KG1 (cell line): ENCODE measurements at places on chromosomes 2 and 18.

GRCh38 chr18:75167759-75168618, 41.0 kb downstream of the PTGR3 start:
- DNase-seq: no peak

GRCh38 chr18:21362831-21363230, 120.8 kb downstream of the GREB1L start:
- no peak for DNase-seq

DNA sequence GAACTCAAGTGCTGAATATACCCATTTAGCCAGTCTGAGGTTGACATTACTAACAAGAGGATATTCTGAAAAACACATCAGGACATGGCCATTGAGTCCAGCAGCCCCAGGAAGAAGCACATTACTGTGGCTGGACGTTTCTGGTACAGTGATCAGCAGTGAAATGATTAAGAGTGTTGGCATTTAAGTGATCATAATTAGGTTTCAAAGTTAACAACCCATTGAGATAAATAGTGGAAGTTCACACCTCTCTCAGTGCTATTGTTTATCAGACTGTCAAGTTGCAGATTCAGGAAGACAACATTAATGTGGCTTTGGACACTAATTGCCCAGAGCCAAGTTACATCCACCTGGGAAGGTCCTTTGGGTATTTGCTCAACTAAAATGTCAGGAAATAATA, 139.5 kb upstream of the GAREM1 start:
- no peak for DNase-seq

GRCh38 chr2:115161081-115161770, 718.8 kb downstream of the DPP10 start:
- no peak for DNase-seq

DNA sequence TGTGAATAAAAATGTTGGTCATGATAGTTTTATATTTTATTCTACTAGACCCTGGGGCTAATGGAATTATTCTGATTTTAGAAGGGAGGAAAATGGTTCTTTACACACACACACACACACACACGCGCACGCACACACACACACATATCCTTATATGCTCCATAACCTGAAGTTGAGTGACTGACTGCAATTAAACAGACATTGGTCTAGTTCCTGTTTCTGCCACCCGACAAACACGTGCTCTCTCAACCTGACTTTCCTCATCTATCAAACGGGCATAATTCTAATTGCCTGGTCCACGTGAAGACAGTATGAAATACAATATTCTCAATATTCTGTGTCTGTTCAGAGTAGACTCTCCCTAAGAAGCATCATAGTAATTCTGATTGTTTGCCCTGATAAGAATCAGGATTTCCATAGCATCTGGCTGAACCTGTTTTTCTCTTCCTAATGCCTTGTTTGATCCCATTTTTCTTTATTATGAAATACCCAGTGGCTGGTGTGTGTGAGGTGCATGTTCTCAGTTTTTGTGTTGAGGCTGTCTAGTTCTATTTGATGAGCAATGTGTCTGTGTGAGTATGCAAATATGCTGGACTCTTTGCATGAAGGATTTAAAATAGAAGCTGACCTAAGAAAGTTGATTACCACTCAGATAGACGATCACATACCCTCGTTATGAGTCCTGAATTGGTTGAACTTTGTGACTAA, 51.0 kb downstream of the SETBP1 start:
- no peak for DNase-seq

- DNase-seq: no peak
These were observed 26.8 kb downstream of the ACMSD start for GRCh38 chr2:134865067-134865787.

GRCh38 chr2:61177727-61178549, 15.9 kb downstream of the C2orf74 start:
- no peak for DNase-seq

DNA sequence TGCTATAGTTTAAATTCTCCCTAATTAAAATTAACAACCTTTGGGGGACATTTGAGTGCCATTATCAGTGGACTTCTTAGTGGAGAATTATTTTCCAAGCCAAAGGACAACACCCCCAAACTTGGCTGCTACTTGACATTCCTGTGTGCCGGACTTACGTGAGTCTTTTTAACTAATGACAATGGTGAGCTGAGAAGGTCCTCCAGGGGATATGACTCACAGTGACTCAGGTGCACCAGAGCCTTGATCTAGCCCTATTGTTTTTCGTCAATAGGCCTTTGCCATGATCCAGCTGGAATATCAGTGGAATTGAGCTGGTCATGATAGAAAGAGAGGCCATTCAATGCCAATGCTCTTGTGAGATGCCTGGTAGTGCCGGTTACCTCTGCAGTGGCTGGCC, 118.1 kb upstream of the CXCR4 start:
- DNase-seq: no peak

GRCh38 chr2:111617299-111618225, 266.4 kb downstream of the ANAPC1 start:
- no peak for DNase-seq

- no peak for DNase-seq
These were observed at the start of gene ACTG2 for GRCh38 chr2:73892631-73893329. Gene ACTG2, plus strand, starts transcription at chr2:73893008. Its CDS starts 8,304 bp downstream, at chr2:73901312.

DNA sequence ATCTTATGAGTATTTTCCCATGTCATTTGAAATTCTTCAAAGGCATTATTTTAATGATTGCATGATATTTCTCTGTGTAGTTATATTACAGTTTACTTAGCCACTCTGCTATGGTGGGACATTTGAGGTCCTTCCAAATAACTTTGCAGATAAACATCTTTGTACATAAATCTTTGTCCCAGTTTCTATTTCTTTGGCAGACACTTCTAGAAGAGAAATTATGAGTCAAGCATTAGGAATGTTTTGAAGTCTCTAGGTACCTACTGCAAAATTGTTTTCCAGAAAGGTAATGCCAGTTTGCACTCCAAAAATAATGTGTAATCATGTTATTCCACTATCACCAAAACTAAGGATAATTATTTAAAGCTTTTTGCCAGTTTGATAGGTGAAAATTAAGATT, 149.7 kb downstream of the EN1 start:
- DNase-seq: no peak

DNA sequence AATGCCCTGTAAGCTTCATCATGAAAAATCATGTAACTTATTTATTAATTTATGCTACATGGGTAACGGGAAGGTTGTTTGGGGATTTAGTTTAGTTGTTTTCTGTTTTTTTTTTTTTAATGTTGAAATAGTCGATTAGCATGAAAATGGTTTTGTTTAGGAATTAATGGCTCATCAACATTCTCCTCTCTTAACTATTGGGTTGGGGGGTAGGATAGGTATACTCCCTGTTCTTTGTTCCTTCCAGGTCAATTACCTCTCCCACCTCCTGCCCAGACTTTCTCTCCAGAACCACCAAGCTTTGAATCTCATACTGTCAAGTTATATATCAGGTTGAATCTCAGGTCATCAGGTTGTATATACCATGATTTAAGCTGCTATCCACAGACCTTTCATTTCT, 568.7 kb upstream of the DSEL start:
- no peak for DNase-seq

- no peak for DNase-seq
These were observed 29.2 kb upstream of the ALLC start for GRCh38 chr2:3628800-3629199.

DNA sequence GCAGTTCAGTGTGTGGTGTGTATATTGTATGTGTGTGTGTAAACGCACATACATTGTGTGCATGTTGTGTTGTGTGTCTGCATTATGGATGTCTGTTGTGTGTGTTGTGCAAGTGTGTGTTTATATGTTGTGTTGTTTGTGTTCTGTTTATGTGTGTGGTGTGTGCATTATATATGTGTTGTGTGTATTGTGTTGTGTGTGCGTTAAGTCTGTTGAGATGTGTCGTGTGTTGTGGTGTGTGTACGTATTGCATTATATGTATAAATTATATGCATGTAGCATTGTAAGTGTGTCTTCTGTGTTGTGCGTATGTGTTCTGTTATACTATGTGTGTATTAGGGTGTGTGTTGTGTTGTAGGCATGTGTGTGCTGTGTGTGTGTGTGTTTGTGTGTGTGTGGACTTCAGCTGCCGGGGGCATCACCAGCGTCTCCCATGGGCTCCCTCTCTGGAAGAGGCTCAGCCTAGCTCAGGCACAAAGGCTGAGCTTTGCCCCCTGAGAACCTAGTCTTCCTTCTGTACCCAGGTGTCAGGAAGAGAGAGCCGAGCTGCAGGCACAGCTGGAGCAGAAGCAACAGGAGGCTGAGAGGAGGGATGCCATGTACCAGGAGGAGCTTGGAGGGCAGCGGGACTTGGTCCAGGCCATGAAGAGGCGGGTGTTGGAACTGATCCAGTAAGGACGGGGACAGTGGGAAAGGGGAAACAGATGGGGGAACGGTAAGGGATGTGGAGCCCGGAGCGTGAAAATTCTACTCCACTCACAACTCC, 13.7 kb downstream of the RUFY4 start:
- no peak for DNase-seq

DNA sequence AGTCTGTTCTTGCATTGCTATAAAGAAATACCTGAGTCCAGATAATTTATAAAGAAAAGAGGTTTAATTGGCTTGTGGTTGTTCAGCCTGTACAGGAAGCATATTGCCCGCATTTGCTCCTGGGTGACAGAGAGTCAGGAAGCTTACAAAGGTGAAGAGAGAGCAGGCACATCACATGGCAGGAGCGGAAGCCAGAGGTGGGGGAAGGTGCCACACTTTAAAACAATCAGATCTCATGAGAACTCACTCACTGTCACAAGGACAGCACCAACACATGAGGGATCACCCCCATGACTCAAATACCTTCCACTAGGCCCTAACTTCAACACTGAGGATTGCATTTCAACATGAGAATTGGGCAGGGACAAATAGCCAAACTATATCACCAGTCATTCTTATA, 124.8 kb upstream of the COL5A2 start:
- no peak for DNase-seq

DNA sequence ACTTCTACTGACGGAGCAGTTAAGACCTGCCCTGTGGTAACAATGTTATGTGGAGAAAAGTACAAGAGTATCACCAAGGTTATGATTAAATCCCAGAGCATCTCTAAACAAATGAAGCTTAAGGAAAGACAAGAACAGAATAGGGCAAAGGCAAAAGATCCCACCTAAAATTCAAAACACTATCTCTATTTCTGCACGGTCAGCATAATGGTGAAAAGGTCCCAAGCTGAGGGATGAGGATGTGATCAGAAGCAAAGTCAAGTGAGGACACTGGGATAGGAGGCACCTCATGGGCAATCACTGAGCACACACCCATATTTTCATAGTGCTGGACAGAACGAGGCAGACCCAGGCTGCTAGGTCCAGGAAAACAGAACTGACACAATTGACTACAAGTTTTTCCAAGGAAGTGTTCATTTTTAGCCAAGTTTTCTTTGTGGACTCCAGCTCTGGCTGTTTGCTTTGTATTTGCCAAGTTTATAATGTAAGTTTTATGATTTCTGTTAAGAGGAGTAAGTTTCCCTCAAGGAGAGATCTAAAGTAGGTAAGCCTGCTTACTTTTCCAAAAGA, 77.8 kb downstream of the NCKAP5 start:
- no peak for DNase-seq
